ENCODE measurements at places on chromosomes 12 and 14. TPM values are rescaled to one million over a fixed set of nuclear protein-coding genes. Genes with fewer than 3 reads are reported as not detected.

GRCh38 chr12:12180136-12180535 is 86.7 kb downstream of the LRP6 start:
- DNase-seq, result no peak

- no peak for DNase-seq
Measured at GRCh38 chr14:73576391-73576790, 7.4 kb downstream of the ACOT2 start.

Gene PLCZ1
- not detected for total RNA-seq

DNA sequence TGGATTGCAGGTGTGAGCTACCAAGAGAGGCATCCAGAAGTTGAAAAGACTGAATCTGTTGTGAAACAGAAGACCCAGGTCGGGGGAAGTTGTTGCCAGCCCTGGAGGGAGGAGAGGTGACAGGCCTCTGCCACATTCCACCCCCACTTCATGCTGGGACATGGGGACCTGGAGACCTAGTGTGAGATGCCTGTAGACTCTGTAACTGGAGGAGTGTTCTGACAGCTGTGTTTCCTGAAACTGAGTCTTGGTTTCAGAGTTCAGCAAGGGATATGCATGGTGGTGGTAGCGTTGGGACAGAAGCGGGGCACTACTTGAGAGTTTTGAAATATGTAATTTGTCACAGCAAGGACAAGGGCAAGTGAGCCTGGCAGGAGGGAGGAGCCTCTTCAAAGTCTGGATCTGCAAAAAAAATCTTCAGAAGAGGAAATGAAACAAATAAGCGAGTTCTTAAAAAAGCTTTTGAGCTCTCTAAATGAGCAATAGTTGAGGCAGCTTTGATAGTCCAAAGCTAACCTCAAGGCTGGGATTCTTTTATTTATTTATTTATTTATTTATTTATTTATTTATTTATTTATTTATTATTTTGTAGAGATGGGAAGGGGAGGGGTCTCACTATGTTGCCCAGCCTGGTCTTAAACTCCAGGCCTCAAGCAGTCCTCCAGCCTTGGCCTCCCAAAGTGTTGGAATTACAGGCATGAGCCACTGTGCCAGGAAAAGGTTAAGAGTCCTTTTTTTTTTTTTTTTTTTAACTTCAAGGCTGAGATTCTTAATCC is 58.9 kb upstream of the EEA1 start:
- peak; percentile 10 for DNase-seq

Gene LRFN5
- not detected for total RNA-seq

Gene KRT3
- not detected for total RNA-seq

Gene TAPBPL
- 45.8 TPM for total RNA-seq

DNA sequence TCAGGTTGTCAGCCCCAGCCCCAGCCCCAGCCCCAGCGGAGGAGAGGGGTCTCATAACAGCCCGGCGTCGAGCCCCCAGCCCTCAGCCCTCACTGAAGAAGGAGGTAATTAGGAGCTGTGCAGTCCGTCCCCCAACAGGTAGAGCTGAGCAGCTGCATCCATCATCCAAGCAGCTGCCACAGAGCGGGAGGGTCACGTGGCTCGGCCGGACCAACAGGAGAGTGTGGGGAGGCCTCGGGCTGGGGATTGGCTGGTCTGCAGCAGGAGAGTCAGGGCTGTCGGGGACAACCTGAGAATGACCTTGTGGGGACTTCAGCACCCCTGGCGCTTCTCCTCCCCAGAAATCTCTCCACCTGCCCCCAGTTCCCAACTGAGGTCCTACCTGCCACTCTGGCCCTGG is 29.6 kb downstream of the SMUG1 start:
- peak; percentile 26 for DNase-seq

Gene TAS2R30
- total RNA-seq, result 2.0 TPM
